ENCODE measurements at places on chromosomes 3 and 15.

DNA sequence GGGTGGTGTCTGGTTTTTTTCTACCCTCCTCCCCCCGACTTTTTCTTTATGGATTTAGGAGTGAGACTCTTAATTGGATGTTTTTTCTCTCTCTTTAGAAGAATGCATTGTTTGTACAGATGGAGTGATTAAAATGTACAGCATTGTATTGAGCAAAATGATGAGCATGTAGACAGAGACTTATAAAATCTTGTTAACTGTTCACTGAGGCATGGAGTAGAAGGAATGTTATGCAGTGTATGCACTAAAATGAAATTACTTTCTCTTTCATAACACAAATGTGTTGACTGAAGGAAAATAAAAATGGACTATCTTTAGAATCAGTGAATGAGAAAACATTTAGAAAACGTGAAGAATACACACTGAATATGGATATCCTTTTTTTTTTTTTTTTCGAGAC is 39.8 kb downstream of the ZFAND6 start:
- no peak for DNase-seq

DNA sequence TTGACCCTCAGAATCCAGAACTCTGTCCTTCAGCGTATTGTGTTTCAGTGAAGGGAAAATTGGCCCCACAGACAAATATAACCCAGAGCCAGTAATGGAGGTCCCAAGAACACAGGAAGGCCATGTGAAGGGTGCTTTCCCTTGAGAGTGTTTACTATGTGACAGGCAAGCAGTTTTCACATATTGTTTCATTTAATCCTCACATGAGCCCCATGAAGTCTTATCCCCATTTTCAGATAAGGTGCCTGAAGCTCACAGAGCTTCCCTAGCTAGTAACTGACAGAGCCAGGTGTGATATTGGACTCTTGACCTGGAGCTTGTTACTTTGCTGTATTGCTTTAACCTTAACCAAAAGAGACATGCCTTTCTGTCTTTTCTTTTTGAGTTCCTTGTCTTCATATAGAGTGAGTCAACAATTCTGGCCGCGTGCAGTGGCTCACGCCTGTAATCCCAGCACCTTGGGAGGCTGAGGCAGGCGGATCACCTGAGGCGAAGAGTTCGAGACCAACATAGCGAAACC is 9.4 kb upstream of the DVL3 start:
- DNase-seq = no peak

GRCh38 chr15:33638453-33638852 is 327.7 kb downstream of the RYR3 start:
- DNase-seq = no peak

DNA sequence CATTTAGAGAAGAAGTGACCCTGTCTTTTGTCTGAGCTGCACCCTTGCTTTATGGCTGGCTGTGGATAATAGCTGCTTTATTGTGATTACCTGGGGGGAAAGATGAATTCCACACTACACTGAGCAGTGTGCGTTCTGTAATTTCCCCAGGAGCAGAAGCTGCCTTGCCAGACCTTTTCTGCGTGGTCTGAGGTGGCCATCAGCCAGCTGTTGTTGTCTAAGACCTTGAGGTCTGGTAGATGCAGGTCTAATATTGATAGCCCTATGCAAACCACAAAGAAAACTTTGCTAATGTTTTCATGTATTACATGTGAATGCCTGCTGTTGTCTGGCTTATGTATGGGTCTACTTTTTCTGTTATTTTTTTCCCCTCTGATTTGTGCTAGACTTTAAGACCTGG is 144.6 kb downstream of the THSD4 start:
- no peak for DNase-seq

Data from CD4-positive, alpha-beta T cell treated with Interleukin-2 at 100 ng/mL for 4 hours (primary cell).